ENCODE measurements at places on chromosomes 2 and 18.

DNA sequence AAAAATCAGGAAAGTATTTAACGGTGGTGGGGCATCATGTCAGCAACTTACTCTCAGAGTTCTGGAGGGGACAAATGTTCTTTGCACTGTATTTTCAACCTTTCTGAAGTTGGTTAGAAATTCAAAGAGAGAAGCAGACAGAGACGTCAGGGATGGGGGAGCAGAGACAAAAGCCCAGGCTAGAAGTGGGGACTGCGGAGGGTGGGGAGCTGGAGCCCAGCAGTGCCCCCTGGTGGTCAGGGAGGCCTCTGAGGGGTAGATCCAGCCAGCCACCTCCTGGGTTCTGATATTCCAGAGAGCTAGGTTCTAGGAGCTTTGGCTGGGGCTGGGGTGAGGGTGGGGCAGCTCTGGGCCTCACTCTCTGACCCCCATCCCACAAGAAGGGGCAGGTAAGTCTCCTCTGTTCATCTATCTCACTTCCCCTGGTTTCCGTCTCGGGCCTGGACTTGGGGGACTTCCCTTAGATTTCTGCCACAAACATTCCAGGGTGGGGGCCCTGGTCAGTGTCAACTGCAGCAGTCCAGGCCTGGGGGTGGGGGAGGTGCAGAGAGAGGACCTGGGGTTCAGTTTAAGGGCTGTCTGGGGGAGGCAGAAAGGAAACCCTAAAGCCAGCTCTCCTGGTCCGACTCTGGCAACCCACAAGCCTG lies 8.9 kb downstream of the TNS1 start:
- peak; percentile 27 for DNase-seq

DNA sequence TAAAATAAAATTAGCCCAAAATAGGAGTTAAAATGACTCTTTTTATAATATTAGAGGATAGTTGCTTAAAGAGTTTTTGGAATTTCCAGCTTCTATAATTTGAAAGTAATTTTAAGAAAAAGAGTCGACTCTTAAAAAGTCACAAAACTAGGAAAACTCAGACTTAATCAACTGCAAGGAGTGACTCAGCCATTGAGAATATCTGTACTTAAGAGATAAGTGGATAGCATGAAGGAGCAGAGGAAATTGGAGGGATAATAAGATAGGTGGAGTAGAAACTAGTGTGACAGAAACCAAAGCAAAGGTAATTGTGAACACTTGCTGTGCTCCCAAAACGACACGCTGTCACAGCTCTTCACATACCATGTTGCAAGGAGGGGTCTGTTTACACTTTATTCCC lies 8.4 kb downstream of the RSAD2 start:
- no peak for DNase-seq

DNA sequence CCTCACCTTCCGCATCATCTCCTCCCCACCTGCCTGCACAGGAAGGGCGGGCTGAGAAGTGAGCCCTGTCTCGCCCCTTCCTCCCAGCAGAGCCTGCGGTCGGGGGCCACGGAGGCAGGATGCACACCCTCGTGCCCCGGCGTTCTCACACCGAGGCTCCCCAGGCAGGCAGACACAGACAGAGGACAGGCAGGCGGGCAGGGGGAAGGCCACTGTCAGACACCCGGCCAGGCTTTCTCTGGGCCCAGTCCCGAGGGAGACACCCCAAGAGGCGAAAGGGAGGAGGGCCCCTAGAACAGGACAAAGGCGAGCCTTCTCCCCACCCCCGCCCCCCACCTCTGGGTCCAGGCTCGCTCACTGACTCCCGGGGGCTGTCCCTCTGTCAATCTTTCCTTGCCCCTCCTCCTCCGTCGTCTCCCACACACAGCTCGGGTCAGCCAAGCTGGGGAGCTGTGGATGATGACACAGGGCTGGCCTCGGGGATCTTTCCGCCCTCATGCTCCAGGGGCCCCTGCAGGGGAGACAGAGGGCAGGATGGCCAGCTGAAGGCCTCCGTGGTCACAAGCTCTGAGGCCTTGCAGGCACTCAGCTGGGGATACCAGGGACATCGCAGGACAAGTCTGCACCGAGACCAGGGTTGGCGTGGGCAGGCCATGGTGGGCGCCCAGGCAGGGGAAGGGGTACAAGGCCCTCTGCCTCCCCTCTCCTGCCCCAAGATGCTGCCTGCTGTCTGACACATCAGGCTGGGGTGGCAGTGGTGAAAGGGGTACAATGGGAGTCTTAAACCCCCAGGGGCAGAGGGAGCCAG lies 24.9 kb downstream of the BIN1 start:
- DNase-seq, result peak; percentile 89

- DNase-seq, result no peak
Measured at GRCh38 chr2:161990741-161991140, 83.3 kb downstream of the DPP4 start.

GRCh38 chr2:167764772-167765341 lies 482.5 kb downstream of the STK39 start:
- DNase-seq, result no peak

DNA sequence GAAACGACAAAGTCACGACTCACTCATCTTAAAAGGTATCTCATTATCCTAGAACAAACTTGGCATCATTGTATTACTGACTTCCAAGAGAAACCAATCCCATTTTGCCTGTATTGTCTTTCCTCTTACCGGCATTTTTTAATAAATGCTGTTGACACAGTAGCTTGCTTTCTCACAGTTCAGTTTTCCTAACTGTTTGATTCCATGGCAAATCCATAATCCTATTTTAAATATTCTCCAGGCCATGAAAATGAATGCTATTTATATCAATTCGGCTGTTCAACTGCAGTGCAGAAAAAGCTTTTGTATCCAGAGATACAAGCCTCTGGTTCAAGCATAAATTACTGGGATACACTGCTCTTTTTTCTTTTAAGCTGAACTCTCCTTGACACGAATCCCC lies 1241.9 kb downstream of the DPP10 start:
- DNase-seq, result no peak

GRCh38 chr2:238509903-238510302 lies 83.2 kb downstream of the ASB1 start:
- DNase-seq, result no peak

- DNase-seq, result no peak
Measured at GRCh38 chr2:131588152-131588873, 60.6 kb downstream of the CCDC74A start.

DNA sequence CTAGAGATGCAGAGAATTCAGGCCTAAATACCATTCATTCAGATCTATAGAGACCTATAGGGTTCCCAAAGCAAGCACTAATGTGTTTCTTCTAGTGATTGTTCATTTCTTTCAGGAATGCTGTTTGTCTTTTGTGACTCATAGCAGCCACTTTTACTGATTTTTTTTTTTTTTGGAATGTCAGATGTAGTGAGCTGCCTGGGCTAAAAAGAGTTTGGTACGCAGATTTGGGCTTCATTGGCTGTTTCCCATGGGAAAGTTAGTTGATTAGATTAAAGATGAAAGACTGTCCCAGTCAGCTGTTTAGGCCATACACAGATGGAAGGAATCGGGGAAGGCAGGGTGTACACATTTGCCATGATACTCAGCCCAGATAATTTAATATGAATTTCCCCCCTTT lies 87.6 kb downstream of the CDC42EP3 start:
- DNase-seq, result no peak

DNA sequence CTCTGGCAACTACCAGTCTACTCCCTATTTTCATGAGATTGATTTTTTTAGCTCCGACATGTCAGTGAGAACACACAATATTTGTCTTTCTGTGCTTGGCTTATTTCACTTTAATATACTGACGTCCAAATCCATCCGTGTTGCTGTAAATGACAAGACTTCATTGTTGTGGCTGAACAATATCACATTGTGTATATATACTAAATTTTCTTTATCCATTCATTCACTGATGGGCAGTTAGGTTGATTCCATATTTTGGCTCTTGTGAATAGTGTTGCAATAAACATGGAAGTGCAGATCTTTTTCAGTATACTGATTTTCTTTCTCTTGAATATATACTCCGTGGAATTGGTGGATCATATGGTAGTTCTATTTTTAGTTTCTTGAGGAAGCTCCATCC lies 5.8 kb upstream of the TTC21B start:
- DNase-seq, result no peak

DNA sequence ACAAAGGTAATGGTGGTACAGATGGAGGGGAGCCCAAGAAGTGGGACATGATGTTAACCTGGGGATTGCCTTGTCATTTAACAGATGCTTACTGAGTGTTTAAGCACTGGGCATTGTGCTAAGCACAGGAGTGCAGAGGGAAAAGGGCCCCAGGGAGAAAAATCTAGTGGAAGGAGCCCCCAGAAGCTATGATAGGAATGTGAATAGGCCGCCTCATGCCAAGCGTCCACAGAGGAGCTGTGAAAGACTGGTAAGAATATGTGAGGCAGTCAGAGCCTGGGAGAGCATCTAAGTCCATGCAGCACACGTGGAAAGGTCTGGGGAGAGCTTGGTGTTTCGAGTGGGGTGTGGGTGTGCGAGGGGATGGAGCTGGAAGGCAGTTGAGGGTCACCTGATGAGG lies 5.5 kb downstream of the ZNF532 start:
- no peak for DNase-seq

GRCh38 chr18:7775128-7775527 lies 208.0 kb downstream of the PTPRM start:
- no peak for DNase-seq

GRCh38 chr2:134771313-134771801 lies 52.6 kb upstream of the TMEM163 start:
- no peak for DNase-seq

- no peak for DNase-seq
Measured at GRCh38 chr2:28751956-28752630, 463 bp downstream of the PPP1CB start.

GRCh38 chr2:74162951-74163350 lies 15.2 kb upstream of the BOLA3 start:
- DNase-seq, result no peak

GRCh38 chr2:221197225-221197856 lies 374.8 kb downstream of the EPHA4 start:
- DNase-seq, result peak; percentile 6

DNA sequence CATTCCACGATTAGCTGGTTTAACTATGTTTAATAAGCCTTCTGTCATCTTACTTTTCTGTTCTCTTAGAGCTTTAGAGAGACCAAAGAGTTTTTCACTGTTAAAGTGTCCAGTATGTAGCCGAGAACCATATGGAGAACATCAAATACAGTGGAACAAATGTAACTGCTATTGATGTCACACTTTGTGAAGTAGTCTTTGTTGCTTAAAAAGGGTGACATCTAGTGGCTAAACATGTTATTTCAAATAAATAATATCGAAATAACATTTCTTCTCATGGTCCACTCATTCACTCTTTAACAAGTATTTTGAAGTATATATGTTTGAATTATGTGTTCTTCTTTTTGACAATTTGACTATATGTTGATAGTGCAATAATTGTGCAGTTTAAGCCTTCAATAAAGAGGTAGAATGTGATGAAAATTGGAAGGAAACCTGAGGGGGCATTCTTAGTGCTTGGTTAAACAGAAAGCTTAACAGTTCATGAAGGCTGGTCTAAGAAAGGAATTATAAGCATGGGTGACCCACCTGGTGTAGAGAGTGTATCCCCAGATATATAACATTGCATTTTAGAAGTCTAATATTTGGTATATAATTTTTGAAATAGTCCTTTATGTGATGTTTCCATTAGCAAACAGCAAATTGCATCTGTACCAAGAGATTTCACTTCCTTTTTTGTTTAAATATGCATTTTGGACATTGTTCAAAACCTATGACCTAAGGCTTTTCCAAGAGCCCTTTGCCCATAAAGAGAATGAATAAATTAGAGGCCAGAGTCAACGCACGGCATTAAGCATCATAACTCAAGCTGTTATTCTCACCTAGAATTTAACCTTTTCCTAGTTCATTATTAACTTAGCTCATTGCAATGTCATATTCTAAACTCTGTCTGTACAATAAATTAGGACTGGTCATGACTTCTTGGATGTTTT lies 112.1 kb downstream of the KYNU start:
- DNase-seq, result peak; percentile 6

- no peak for DNase-seq
Measured at GRCh38 chr2:7007846-7008741, 90.9 kb downstream of the RNF144A start.

DNA sequence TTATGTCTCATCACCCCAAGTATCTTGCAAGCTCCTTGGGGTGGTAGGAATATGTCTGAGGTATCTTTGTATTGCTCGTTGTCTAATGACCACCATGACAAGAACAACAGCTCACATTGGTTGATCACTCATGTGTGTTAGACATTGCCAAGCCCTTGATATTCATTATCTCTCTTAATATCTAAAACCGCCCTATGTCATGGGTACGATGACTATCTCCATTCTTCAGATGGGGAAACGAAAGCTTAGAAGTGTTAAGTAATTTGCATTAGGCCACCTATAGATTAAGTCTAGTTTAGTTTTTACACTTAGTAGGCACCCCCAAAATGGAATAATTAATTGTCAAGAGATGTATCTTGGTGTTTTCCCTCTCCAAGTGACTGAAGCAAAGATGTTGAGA lies 57.0 kb downstream of the ICOS start:
- no peak for DNase-seq

- DNase-seq, result no peak
Measured at GRCh38 chr2:198639580-198639979, 818.2 kb downstream of the SATB2 start.

DNA sequence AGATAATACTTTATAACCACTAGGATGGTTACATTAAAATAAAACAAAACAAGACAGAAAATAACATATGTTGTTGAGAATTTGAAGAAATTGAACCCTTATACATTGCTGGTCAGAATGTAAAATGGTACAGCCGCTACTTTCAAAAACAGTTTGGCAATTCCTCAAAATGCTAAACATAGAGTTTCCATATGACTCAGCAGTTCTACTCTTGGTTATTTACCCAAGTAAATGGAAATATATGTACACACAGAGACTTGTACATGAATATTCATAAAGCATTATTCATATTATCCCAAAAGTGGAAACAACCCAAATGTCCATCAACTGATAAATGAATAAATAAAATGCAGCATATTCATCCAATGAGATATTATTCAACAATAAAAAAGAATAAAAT lies 92.5 kb upstream of the LRATD1 start:
- no peak for DNase-seq

- no peak for DNase-seq
Measured at GRCh38 chr2:86577817-86578456, 14.7 kb upstream of the CHMP3 start.

DNA sequence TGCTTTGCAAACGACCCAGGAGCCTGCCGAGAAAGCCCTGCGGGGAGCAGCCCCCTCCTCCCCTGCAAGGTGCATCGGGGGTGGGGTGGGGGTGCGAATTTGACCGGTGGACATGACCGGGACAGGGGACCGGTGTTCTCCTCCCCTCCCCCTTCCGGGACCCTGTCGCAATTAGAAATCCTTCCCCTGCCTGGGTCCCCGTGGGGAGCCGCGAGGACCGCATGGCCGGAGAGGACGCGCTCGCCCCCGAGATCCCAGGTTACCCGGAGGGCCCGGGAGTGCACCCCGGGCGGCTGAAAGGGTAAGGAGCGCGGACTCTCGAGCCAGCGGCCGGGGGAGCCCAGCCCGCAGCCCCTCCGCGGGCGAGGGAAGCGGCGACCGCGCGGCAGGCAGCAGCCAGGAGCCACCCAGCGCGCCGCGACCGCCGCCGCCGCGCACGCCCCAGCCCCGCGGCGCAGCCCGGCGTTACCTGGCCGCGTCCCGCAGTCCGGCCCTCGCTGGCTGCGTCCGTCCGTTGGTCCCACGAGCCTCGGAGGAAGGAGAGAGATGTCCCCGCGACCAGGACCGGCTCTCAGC lies 482 bp downstream of the DLGAP1 start:
- DNase-seq, result no peak

- DNase-seq, result no peak
Measured at GRCh38 chr2:144948205-144948855, 428.4 kb upstream of the ZEB2 start.
